Panc1 (cell line): ENCODE measurements at places on chromosomes 5 and 9. TPM values are rescaled to one million over a fixed set of nuclear protein-coding genes. Genes with fewer than 3 reads are reported as not detected.

GRCh38 chr5:179410291-179411160 lies 65.3 kb upstream of the ADAMTS2 start:
- no peak for DNase-seq

DNA sequence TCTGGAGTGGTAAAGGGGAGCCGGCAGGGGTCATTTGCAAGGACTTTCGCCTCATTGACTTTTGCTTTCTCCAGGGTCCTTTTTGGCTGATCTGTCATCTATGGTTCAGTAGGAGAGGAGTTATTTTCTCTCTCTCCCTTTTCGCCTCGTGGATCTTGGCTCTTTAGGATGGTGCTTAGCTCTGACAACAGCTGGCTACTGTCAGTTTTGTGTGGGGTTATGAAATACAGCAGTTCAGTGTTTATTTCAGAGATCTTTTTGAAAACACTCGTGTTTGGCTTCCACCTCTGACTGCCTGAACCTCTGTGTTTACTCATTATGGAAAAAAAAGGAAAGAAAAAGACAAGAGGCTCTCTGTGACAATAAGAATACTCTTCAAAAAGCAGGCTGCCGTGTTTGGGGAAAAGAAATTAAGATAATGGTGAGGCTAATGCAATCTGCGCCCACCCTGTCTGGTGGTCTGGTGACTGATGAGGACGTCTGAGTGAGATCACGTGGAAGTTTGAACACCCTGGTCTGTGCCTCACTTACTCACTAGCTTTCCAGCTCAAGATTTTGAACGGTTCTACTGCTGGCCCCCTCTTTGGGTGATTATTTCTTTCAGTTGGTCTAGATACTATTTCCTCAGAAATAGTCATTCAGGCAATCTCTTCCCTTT lies 567.7 kb downstream of the CAAP1 start:
- no peak for DNase-seq

DNA sequence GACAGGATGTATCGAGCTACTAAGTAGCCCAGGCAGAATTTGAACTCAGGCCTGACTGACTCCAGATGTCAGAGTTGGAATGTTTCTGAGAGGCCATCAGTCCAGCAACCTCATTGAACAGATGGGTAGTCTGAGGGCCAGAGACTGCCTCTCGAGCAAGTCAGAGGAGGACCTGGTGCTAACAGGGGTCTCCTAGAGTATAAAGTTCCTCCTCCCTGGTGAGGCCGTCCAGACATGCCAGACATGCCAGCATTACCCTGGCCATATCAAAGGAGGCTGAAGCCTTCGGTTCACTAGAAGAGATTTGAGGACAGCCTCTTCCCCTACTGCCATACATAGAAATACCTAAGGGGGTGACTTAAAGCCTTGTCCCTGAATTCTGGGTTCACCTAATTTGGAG lies 81.2 kb downstream of the ZNF618 start:
- DNase-seq, result no peak

DNA sequence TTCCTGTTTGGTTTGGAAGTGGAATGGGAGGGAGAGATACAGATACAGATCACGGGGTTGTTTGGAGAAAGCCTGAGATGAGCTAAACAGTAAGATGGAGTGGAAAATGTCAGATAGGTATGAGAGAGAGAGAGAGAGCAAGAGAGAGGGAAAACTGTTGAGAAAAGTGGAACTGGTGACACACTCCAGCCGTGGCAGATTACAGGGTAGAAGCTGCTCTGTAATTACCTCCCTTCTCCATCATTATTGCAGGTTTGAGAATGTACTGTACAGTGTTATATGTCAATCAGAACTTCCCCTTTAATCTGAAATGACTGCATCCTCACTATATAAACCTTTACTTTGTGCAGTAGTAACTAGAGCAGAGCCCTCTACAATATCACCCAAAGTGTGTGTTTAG lies 74.5 kb upstream of the WWC1 start:
- no peak for DNase-seq

- DNase-seq, result no peak
These were observed 2.5 kb downstream of the ABCA2 start for GRCh38 chr9:137025517-137025966.

DNA sequence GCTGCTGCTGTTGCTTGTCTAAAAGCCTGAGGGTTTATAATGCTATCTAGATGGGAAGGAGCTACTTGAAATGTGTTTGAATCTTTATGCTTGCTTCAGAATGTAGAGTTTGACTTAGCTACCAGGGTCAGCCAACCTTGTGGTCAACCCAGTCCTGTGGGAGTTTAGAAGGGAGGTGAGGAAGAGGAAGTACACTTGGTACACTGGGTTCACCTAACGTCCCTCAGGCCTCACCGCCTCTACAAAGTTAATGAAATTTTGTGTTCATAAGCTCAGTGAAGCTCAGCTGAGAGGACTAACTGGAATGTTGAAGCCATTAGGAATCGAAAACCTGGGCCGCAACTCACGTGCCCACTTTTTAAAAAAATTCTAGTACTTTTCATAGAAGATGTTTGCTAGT lies 10.7 kb downstream of the IQGAP2 start:
- no peak for DNase-seq

DNA sequence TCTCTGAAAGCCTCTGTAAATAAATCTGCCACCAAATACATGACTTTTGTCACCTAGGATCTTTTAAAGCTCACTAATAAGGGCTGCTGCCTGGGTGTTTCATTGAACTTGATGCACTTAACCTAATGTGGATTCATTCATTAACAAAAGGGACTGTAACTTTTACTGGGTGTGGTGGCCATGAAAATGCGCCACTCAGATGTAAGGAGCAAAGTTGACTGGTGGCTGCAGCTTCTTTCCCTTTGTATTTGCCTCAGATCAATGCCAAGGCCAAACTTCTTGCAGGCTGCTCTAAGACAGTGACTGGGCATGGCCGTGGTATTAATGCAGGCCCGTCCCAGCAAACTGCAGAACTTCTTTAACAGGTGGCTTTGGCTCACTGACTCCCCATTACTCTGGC lies 22.9 kb downstream of the FAM240B start:
- no peak for DNase-seq

DNA sequence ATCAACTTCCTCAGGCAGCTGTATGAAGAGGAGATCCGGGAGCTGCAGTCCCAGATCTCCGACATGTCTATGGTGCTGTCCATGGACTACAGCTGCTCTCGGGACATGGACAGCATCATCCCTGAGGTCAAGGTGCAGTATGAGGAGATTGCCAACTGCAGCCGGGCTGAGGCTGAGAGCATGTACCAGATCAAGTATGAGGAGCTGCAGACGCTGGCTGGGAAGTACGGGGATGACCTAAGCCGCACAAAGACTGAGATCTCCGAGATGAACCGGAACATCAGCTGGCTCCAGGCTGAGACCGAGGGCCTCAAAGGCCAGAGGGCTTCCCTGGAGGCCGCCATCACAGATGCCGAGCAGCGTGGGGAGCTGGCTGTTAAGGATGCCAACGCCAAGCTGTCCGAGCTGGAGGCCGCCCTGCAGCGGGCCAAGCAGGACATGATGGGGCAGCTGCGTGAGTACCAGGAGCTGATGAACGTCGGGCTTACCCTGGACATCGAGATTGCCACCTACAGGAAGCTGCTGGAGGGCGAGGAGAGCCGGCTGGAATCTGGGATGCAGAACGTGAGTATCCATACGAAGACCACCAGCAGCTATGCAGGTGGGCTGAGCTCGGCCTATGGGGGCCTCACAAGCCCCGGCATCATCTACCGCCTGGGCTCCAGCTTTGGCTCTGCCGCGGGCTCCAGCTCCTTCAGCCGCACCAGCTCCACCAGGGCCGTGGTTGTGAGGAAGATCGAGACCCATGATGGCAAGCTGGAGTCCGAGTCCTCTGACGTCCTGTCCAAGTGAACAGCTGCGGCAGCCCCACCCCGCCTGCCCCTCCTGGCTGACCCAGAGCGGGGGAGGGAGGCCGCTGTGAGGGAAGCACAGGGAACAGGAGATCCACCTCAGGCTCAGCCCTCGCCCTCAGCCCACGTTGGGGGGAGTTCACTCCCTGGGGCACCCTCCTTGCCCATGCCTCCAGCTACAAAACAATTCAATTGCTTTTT lies 84.0 kb downstream of the SEC61B start:
- DNase-seq, result no peak

- DNase-seq, result no peak
These were observed 254.7 kb downstream of the NTRK2 start for GRCh38 chr9:84924266-84924665.

DNA sequence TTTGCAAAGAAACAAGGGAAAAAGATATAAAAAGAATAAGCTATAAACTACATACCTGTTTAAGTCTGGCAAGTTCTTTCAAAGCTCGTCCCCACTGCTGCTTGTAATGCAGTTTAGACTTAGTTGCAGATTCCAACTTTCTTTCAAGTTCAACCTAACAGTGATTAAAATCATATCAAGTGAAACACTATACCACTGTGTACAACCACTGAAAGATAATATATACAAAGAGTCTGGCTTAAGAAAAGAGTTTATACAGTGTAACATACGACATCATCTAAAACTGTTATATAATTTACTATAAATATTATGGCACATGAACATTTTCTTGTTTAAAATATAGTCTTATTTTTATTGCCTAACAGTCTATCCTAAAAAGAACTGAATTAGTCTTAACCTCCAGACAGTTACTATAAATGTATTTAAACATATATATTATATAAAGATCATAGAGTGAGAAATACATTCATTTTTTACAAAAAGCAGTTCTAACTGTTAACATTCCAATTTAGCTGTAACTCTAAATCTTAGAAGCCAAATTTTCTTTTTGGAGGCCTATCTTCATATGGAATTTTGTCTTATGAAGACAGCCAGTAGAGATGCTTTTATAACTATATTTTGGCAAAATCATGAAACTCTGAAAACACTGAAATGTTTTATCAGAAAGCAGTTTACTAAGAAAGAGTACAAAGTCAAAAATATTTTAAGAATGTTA lies 58.6 kb downstream of the CEP120 start:
- DNase-seq, result no peak

GRCh38 chr5:40603378-40603777 lies 76.3 kb upstream of the PTGER4 start:
- DNase-seq, result no peak

- DNase-seq, result no peak
These were observed 11.1 kb downstream of the BRD9 start for GRCh38 chr5:881551-881935.

DNA sequence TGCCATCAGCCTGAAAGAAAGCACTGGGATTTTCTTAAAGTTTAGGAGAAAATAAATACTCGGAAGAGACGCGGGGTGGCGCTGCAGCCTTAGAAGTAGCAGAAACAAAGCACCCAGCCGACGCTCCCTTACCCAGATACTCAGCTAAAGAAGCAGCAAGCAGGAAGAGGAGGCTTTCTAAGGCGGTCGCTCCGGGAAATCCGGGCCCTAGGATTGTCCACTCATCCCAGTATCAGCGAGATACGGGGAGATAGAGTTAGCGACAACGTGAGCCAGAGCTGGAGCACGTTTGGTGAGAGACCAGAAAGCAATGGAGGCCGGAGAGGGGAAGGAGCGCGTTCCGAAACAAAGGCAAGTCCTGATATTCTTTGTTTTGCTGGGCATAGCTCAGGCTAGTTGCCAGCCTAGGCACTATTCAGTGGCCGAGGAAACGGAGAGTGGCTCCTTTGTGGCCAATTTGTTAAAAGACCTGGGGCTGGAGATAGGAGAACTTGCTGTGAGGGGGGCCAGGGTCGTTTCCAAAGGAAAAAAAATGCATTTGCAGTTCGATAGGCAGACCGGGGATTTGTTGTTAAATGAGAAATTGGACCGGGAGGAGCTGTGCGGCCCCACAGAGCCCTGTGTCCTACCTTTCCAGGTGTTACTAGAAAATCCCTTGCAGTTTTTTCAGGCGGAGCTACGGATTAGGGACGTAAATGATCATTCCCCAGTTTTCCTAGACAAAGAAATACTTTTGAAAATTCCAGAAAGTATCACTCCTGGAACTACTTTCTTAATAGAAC lies at the start of gene PCDHB2:
PCDHB2 (plus strand) TSS at position 135 of the 782 bp plus-strand sequence; CDS start at position 311, 176 bp downstream.
- DNase-seq, result no peak

DNA sequence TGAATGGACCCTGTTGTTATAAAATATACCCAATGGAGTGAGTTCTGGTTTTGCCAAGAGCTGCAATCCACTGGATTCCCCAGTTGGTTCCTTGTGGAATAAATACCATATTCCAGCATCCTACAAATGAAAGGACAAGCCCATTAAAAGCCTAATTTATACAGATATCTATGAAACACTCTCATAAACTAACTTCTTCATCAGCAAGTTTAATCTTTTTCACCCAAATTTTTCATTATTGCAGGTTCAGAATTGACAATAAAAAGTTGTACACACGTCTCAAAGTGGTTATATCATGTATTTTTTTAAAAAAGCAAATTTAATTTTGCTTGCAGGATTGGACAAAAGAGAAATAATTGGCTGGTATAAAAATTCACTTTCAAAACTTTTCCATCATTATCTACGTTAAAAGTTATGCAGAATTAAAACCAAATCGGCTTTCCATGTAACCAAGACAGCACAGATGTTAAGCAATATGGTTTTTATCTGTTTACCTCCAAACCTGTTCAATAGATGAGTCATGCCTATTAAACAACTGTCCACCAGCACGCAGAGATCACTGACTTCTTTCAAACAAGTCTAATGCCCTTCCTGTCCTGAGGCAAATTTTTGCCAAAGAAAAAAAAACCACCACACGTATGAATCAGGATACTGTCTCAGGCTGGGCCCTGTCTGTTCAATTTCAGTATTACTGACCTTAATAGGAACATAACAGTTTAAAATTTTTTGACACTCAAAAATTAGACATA lies 42.5 kb downstream of the CEMIP2 start:
- peak; percentile 35 for DNase-seq

GRCh38 chr9:128987805-128988204 lies 40.3 kb downstream of the NUP188 start:
- no peak for DNase-seq

DNA sequence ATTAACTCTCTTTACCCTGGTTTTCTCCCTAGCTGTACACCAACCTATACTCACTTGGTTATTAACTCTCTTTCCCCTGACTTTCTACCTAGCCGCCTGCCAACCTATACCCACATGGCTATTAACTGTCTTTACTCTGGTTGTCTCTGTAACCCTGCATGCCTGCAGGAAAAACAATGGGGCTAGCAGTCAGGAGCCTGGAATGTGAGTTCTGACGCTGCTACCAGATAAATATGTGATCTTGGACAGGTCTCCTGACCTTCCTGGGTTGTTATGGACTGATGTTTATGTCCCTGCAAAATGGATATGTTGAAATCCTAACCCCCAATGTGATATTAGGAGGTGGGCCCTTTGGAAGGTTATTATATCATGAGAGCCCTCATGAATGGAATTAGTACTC lies 119.2 kb downstream of the SMARCA2 start:
- no peak for DNase-seq

DNA sequence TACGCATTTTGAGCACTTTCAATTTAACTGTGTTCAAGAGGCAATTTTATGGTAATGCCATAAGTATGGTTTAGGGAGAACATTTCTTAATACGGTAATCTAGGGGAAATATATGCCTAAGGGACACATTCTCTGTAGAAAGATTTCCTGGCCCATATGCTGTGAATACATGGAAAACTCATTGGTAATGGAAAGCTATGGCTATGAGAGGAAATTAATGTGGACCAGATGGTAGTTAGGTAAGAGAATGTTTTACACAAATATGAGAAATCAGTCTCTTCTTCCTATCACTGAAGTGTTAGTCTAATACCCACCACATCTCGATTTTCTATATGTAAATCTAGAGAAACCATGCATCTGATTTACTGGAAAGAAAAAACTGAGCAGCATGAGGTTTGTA lies 105.0 kb downstream of the SEMA6A start:
- DNase-seq, result no peak

The ADRA1B gene
- 8.3 TPM for total RNA-seq

The PCDHGA1 gene
- 0.92 TPM for total RNA-seq

The SHISAL2B gene
- not detected for total RNA-seq

The SMIM33 gene
- not detected for total RNA-seq

The HTR4 gene
- not detected for total RNA-seq
